Kidney epithelial cell (primary cell): ENCODE measurements at places on chromosomes 11 and 22. TPM values are rescaled to one million over a fixed set of nuclear protein-coding genes. Genes with fewer than 3 reads are reported as not detected.

Gene TMEM191B
- total RNA-seq = 1.0 and 3.0 TPM in 2 replicates

Gene NOX4
- total RNA-seq = 11.2 and 16.8 TPM in 2 replicates

- DNase-seq = no peak
Observed at GRCh38 chr11:75779960-75780359, 11.4 kb downstream of the DGAT2 start.

Gene CRACR2B
- 18.3 and 19.7 TPM in 2 replicates for total RNA-seq

Gene SCGB2A2
- total RNA-seq = not detected in 2 replicates

GRCh38 chr22:36088292-36088691 lies 59.7 kb upstream of the RBFOX2 start:
- DNase-seq = peak; percentile 39

Gene PHETA2
- 4.6 and 8.7 TPM in 2 replicates for total RNA-seq

DNA sequence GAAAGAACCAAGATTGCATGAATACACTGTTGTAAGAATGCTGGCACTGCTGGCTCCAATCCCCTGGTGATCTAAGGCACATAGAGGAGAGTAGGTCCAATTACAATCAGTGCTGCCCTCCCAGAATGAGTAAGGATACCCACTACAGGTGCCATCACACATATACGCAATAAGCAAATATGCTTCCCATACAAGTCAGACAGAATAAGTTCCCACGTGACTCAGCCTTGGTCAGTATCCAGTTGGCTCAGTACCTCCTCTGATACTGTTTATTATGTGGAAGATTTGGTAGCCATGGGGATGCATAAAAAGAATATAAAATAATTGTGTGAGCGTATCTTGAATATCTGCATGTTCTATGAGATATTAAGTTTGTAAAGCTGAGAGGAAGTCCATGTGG lies 8.9 kb upstream of the OR2D3 start:
- DNase-seq = no peak
